ENCODE measurements at places on chromosomes 12 and 14.
A peak's percentile ranks its signal among the peaks of the same experiment; 100 is the strongest.

- H3K36me3 ChIP-seq = peaks cover 43% of the 10 kb centered on the region
- H3K27me3 ChIP-seq = no peaks in the 10 kb centered on the region
- H3K27ac ChIP-seq = no peak overlapping the region
- DNase-seq = no peak
- H3K4me3 ChIP-seq = no peak overlapping the region
Measured at GRCh38 chr14:92704036-92704804, 44.2 kb downstream of the LGMN start.

DNA sequence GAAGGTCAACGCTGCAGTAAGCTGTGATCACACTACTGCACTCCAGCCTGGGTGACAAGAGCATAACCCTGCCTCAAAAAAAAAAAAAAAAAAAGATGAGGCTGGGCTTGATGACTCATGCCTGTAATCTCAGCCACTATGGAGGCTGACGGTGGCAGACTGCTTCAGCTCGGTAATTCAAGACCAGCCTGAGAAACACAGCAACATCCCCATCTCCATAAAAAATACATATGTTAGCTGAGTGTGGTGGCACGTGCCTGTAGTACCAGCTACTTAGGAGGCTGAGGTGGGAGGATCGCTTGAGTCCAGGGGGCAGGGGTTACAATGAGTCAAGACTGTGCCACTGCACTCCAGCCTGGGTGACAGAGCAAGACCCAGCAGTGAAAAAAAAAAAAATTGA is 50.4 kb downstream of the GXYLT1 start:
- H3K27me3 ChIP-seq = no peaks in the 10 kb centered on the region
- no peaks in the 10 kb centered on the region for H3K4me1 ChIP-seq
- no peak overlapping the region for H3K27ac ChIP-seq

GRCh38 chr14:102461490-102462338 is 47.9 kb downstream of the ANKRD9 start:
- H3K27ac ChIP-seq = no peak overlapping the region

DNA sequence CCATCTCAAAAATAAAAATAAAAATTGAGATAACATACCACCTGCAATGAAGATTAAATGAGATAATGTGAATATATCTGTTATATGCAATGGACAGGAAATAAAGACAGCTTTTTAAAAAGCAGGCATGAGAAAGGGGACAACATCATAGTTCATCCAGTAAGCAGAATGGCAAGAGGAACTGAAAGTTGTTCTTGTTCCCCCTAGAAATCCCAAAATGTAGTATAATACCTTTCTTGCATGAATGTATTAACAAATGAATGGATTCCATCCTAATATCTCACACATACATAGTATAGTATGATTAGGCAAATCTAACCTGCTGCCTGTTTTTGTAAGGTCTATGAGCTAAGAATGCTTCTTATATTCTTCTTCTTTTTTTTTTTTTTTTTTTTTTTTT is 31.4 kb downstream of the FGD6 start:
- H3K36me3 ChIP-seq = no peaks in the 10 kb centered on the region
- no peak overlapping the region for H3K27ac ChIP-seq
- H3K27me3 ChIP-seq = no peaks in the 10 kb centered on the region
- no peak for DNase-seq
- no peak overlapping the region for H3K4me3 ChIP-seq

GRCh38 chr12:7695566-7696197 is at the start of gene GDF3:
Gene GDF3 (minus strand): TSS chr12:7695775. CDS start chr12:7695728, 47 bp downstream.
- H3K27me3 ChIP-seq = no peaks in the 10 kb centered on the region
- no peak for DNase-seq
- no peak within 1 kb of the TSS for H3K4me3 ChIP-seq

DNA sequence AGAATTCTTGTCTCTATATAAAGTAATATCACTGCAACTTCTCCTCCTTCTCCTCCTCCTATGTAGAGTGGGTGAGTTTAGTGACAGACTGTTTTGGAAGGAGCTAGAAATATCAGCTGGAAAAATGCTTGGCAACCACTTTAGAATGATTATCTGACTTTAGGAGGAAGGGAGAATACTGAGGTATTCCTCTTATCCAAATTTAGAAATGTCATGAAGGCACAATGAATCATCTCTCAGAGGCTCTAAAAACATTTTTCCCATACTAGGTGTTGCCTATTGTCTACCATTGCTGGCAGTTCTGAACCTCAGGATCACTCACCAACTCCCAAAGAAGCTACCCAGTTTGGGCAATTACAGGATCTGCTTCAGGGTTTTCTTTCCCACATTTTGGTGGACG is 306.6 kb upstream of the ATP2B1 start:
- H3K36me3 ChIP-seq = no peaks in the 10 kb centered on the region
- H3K4me3 ChIP-seq = no peak overlapping the region
- no peak overlapping the region for H3K27ac ChIP-seq
- no peaks in the 10 kb centered on the region for H3K27me3 ChIP-seq

DNA sequence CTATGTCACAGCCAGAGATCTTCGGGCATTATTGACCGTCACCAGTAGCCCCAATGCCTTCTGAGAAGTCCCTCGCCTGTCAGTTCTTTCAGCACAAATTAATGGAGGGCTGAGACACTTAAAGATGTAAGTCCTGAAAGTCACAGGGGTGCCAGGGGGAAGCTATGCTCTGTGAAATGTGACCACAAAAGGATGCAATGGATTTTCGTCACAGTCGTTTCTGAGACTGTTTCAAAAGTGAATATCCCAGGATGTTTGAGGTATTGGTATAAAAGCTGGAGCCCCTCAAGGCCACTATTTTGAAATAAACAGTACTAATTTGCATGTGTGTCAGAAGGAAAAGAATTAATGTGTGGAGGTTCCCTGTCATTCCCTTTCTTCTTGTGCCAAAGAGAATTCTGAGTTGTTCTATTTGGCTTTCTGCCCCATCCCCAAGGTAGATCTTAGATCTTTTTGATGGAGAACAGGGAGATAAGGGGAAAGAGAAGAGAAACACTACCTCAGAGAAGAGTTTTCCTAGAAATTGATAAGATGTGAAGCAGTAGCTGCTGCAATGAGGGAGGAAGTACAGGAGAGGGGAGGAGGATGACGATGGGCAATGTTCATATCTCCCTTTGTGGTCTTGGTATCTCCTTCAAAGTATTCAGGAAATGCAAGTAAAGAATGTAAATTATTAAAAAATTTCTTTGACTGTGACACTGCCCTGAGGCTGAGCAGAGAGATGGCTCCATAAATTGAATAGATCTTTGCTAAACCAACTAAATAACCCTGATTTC is 101.8 kb upstream of the NAP1L1 start:
- no peak overlapping the region for H3K27ac ChIP-seq
- no peaks in the 10 kb centered on the region for H3K36me3 ChIP-seq
- no peaks in the 10 kb centered on the region for H3K4me1 ChIP-seq

- no peaks in the 10 kb centered on the region for H3K4me1 ChIP-seq
- H3K27ac ChIP-seq = no peak overlapping the region
- no peaks in the 10 kb centered on the region for H3K36me3 ChIP-seq
Measured at GRCh38 chr12:90331821-90332220, 623.2 kb downstream of the CCER1 start.

GRCh38 chr12:32896432-32897280 is at the start of gene PKP2:
Gene PKP2 (minus strand): TSS chr12:32896777. CDS start chr12:32896731, 46 bp downstream.
- DNase-seq = peak; percentile 82
- H3K4me3 ChIP-seq = peak within 1 kb of the TSS; percentile 52
- no peaks in the 10 kb centered on the region for H3K36me3 ChIP-seq
- H3K4me1 ChIP-seq = peaks cover 18% of the 10 kb centered on the region
- H3K27me3 ChIP-seq = peaks cover 33% of the 10 kb centered on the region
- H3K27ac ChIP-seq = no peak within 1 kb of the TSS

GRCh38 chr12:60684988-60685655 is 1089.3 kb downstream of the SLC16A7 start:
- H3K4me3 ChIP-seq = no peak overlapping the region
- no peaks in the 10 kb centered on the region for H3K36me3 ChIP-seq
- H3K27ac ChIP-seq = no peak overlapping the region
- no peaks in the 10 kb centered on the region for H3K27me3 ChIP-seq
- DNase-seq = no peak
- no peaks in the 10 kb centered on the region for H3K4me1 ChIP-seq

GRCh38 chr12:20314328-20314727 is 54.0 kb upstream of the PDE3A start:
- no peaks in the 10 kb centered on the region for H3K4me1 ChIP-seq
- DNase-seq = no peak
- no peak overlapping the region for H3K4me3 ChIP-seq

Data from upper lobe of right lung (tissue), 1 donor.